NCI-H524 (cell line): ENCODE measurements at places on chromosomes 2 and 18.
A peak's percentile ranks its signal among the peaks of the same experiment; 100 is the strongest.

DNA sequence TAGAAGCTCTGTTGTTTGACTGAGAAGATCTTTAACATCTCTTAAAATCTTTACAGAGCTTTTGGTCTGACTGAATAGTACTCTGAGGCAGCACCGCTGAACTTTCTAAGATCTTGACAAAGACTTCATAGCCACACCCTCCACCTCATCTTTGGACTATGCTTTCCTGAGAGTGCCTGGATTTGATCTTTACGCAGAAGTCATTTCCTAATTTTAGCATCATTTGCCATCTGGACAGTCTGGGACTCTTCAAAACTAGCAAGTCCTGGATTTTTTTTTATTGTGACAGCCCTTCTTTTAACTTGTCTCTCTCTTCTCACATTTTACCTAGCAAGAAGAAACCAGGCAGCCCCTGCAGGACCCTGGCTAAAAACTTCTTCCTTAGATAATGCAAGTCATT lies 188.8 kb downstream of the CTIF start:
- DNase-seq: no peak

- no peak for DNase-seq
These were observed 91.1 kb downstream of the INHBB start for GRCh38 chr2:120436885-120437603.

DNA sequence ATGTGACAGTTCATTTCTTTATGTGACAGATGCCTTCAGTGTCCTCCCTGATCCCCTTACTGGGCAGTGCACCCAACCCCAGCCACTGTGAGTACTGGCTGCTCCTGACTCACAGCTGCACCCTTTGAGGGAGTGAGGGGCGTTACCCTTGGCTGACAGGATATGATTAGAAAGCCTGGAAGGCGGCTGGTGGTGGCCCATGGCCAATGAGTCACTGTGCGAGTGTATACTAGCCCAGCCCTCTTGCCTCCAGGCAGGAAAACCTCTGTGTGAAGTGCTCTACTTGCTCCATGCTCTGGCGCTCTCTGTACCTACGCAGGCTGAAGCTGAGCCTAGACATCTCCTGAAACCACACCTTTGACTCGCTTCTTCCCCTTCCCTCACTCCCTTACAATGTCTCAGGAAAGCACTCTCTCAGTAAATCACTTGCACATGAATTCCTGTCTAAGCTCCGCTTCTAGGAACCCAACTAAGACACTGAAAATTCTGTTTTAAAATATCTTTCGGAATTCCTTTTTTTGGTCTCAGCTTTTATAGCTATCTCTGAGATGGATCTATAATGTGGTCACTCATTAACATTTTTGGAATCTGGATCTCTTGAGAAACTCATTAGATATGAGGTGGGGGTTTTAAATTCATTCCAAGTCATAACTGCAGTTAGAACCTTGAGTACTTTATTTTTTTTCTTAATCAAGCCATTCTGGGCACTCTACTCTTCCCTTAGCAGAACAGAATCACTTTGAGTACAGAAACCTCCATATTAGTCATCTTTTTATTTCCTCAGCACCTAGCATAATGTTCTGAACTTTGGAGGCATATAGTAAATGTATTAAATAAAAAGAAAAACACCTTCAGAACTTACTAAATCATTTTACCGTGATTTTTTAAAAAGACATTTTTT lies 25.3 kb upstream of the STAM2 start:
- no peak for DNase-seq

DNA sequence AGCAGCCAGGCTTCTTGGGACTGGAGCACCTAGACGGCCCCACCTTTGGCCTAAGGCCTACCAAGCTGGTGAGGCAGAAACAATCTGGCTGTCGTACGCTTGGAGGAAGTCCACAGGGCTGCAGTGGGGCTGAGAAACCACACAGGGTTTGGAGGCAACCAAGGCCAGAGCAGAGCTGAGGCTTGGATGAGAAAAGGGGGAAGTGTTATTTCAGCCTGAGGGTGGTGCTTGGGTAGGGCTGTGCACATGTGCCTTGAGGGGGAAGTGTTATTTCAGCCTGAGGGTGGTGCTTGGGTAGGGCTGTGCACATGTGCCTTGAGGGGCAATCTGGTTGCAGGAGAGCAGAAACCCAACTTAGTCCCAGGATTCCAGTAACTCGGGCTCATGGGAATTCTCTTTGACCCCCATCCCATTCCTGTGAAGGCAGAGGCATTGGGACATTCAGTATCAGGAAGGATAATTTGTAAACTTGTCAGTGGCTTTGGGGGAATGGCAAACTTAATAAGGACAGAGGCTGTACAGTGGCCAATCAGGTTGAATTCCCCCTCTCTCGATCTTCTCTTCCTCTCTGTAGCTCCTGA lies 971 bp upstream of the FBXO41 start:
- DNase-seq: peak; percentile 9

- peak; percentile 73 for DNase-seq
These were observed 230.9 kb upstream of the SLC14A2 start for GRCh38 chr18:45384137-45384961.

DNA sequence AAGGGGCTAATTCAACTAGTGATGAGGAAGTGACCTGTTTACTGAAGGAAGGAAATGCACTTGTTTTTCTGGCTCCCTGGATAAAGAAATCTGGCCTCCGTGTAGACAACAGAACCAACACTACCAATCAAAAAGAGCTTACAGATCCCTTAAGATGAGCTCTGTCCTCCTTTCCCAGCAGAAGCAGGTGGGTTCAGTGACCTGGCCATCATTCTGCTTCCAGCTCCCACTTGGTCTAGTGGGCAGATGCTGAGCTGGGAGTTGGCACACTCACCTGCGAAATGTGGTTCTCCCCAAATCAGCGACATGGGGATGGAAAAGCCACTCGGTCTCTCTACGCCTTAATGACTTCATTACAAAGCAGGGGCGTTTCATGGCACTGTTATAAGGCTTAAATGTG lies 132.6 kb downstream of the AFF3 start:
- DNase-seq: no peak

- DNase-seq: no peak
These were observed 27.8 kb downstream of the RTP5 start for GRCh38 chr2:241897231-241897916.

DNA sequence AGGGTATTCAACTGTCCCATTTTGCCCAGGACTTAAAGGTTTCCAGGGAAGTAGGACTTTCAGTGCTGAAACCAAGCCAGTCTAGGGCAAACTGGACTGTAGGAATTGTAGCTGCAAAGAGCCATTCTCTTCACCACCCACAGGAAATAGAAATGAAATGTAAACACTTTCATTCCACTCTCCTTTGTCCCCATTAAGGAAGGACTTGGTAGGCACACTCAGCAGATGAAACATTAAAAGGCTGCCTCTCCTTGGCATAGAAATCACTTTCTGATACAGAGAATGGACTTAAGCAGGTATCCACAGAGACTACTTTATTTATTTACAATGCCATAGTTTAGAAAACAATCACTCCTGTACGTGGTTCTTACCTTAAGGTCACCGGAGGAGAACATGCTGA lies 102.9 kb upstream of the CCDC195 start:
- DNase-seq: no peak

DNA sequence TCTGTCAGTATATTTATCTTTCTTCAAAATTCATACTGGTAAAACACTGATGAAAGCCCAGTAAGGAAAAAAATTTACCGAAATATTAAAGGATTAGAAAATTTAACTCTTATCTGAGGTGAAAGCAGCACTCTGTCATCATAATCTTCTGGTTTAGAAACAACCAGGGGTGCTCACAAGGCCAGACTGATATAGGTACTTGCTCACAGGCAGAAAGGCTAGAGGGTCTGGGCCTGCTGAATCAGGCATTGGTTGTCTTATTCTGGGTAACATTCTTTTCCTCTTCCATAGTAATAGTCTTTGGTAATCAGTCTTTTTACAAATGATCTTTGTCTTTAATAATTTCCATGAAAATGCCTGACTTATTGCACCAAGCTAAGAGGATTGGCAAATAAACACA lies 221.4 kb upstream of the TFPI start:
- no peak for DNase-seq

DNA sequence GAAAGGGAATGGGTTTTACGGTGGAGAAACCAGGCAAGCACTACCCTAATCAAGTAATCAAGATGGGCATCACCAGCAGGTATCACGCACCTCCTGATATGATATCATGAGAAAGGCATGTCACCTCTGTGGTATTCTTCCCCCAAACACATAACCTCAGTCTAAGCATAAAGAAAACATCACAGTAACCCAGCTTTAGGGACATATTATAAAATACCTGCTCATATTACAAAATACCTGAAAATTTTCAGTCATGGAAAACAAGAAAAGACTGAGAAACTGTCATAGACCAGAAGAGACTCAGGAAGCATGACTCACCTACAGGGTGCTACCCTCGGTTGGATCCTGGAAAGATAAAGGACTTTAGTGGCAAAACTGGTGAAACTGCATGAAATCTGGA lies 30.5 kb downstream of the GCKR start:
- no peak for DNase-seq

- DNase-seq: no peak
These were observed 604 bp upstream of the SIX3 start for GRCh38 chr2:44940732-44941464.

DNA sequence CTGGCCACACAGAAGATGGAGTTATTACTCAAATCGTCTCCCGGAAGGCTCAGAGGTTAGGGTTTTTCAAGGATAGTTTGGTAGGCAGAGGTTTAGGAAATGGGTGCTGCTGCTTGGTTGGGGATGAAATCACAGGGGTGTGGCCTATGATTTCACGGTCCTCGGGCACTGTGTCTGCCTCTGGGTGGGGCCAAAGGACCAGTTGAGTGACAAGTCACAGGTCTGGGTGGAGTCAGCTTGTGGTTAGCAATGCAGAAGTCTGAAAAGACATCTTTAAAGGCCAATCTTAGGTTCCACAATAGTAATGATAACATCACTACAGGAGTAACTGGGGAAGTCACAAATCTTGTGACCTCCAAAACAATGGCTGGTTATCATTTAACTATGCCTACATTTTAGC lies 387.8 kb downstream of the ZNF521 start:
- no peak for DNase-seq

GRCh38 chr2:19676770-19677169 lies 225.0 kb downstream of the TTC32 start:
- DNase-seq: no peak

DNA sequence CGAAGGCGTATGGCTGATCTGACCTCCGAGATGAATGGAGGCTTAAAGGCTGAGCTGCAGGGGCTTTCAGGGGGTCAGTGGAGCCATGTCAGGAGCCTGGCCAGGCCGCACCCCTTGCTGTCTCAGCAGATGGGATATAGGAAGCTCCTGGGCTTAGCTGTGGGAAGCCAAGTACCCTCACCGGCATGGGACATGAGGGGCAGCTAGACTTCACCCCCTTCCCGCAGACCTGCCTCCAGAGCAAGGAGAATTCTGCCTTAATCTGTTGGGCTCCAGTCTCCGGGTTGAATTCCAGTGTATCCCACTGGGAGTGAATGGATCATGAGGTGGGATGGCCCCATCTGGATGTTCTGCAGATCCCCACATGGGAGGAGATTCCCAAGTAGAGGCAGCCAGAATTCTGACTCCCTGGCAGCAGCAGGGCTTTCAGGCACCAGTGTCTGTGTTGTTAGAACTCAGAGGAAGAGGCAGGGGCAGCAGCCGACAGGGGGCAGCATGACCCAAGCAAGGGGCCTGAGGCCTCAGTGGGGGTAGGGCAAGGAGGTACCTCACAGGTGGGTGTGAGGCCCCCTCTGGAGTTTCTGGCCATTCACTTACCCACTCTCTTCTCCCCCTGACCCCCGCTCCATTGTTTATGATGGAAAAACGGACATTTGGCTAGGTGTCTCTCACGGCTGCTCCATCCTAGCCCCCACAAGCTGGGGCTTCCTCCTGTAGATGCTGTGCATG lies 19.1 kb downstream of the CAPG start:
- peak; percentile 52 for DNase-seq

- DNase-seq: no peak
These were observed 6.3 kb downstream of the PDCD1 start for GRCh38 chr2:241852116-241852980.

DNA sequence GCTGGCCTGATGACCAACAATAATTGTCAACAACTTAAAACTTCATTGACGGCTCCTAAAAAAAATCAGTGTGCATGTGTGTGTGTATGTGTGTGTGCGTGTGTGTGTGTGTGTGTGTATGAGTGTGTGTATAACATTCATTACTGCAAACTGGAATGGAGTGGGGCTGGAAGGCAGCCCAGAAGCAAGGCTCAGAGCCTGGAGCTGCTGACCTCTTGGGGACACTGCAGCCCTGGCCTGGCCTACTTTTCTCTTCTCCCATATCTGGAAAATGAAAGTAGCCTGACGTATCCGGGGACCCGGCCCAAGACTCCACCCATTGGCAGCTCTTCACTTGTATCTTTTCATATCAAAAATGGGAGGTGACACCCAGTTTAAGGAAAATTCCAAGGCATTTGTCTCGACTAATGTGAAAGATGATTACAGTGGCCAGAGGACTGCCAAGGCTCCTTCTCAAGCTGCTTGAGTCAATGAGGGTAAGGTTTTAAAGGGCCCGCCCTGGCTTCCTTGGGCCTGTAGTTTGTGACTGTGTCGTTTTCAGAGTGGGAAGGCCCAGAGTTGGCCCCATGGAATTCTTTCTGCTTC lies 72.4 kb upstream of the IL1R1 start:
- DNase-seq: no peak

DNA sequence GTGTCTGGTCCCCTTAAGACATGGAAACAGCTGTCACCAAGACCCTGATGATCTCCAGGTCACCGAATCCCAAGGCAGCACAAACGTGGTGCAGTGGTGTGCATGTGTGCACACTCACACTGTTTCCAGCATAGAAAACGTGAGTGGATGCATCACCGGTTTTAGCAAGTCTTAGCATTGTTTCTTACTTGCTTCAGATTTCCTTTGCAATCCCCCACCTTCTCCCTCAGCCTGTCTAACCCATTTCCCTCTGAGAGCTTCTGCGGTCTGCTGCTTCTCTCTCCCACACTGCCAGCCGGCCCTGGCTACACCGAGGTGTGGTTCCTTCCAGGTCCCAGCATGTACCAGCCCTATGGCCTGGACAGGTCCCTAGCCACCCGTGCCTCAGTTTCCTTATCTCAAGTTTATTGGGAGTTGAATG lies 343.4 kb upstream of the HS6ST1 start:
- no peak for DNase-seq

DNA sequence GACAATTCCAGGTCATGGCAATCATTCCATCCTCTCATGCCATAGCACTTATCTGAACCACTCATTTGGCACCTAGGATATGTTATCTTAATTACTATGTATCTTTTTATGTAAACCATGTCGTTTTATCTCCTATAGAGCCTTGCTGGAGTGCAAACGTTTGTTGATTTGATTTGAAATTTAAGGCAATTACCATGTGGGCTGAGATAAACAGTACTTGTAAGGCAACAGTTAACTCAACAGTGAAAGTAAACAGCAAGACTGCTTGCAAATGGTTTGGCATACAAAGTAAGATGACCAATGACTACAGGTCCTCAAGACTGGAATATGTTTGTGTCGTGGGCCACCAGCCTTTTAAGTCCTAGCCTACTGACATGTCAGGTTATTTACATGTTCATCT lies 133.7 kb upstream of the ZFP36L2 start:
- DNase-seq: no peak

DNA sequence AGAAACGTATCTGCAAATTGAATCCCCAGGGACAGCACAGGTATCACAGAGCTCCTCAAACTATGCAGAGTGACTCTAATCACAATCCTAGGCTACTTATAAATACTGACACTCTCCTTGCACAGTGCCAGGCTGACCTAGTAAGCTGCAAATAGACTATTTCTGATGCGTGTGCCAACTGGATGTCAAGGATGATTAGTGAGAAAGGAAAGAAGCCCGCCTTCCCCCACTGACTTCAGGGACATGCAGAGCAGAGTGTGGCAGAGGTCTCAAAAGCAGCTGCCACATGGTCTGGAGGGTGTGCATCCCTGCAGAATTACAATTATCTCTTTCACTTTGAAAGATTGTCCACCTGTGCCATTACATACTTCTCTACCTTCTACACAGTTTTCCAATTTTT lies 235.6 kb downstream of the CPS1 start:
- DNase-seq: peak; percentile 54
